RKO (cell line): ENCODE measurements at places on chromosomes 13 and 19.

- no peak for DNase-seq
Measured at GRCh38 chr13:75025956-75026355, 456.0 kb downstream of the TBC1D4 start.

GRCh38 chr13:29883941-29884518 is 33.6 kb upstream of the UBL3 start:
- no peak for DNase-seq

DNA sequence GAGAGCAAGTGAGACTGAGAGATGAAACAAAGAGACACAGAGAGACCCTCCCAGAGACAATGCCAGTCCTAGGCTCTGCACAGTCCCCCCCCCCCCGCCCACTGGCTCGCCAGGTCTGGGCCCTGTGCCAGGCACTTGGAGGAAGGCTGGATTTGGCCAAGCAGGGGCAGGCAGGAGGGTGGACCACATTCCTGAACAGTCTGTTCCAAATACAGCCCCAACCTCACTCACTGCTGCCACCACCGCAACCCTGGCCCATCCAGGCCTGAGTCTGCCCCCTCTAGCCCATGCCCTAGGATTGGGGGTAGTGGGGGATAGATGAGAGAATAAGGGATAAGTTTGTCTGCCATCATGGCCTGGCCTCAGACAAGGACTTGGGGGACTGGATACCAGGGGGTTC is 19.0 kb downstream of the CYP2F1 start:
- no peak for DNase-seq

DNA sequence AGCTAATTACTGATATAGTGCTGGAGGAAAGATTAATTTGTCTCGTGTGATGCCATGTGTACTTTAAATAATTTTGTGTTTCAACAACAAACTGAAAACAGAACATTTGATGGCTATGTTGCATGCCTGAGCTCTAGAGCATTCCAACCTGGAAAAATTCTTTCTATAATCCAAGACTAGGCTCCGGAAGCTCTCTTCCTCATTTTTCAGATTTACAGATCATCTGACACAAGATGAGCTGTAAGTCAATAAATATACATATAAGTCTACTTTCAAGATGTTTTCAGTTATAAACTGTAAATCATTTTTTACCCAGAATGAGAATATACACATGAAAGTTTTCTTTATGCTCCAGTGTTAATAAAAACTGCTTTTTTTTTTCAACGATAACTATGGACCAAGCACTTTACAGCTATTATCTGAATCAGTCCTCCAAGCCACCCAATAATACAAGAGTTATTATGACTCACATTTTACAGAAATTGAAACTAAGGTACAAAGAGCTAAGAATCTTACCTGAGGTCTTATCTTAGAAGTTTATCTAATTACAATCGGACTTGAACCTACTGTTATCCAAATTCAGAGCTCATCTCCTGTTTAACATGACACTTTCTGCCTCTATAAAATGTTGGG is 6.4 kb upstream of the FOXO1 start:
- no peak for DNase-seq

- DNase-seq: no peak
Measured at GRCh38 chr13:29597706-29598105, 2.2 kb upstream of the SLC7A1 start.

DNA sequence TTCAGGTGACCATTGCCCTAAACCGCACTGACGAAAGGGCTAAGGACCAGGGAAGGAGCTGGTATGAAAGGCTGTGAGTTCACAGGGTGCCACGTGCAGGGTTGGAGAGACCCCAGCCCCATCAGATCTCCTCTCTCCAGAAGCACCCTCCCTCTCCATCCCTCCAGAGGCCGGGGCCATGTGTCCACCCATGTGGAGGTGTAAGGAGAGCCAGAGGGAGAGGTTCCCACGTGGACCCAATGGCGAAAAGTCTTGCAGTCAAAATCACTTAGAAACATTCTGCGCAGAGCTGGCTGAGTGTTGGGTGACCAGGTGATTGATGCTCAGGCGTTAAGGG is 168.3 kb downstream of the COL4A1 start:
- no peak for DNase-seq

DNA sequence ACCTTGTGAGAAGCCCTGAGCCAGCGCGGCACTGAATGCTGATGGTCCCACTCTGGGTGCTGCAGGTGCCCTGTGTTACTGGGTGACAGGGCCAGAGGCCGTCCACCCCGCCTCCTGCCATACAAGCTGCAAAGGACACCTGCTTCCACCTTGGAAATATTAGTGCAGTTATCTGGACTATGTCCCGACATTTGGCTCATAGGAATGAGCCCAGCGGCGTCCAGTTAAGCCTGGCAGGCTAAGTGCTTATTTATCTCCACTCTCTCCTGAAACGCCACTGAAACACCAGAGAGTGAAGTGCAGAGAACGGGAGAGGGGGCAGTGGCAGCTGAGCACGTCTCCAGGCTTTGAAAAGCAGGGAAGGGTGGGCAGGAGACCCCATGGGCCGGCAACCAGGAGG is 145.8 kb downstream of the KDM4B start:
- DNase-seq: no peak

GRCh38 chr13:50915565-50915964 is 6.0 kb downstream of the RNASEH2B start:
- DNase-seq: no peak

- no peak for DNase-seq
Measured at GRCh38 chr13:26280295-26280694, 26.4 kb downstream of the CDK8 start.

DNA sequence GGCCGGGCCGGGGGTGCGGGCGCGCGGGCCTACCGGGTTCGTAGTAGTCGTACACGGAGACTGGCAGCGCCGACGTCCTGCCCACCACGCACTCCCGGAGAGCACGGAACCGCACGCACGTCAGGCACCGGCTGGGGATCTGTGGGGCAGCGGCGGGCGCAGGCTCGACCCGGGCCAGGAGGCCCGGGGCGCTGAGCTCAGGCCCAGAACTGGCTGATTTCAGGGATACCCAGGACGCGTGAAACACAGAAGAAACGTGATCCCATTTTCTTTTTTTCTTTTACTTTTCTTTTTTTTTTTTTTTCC is 9.0 kb downstream of the F2RL3 start:
- no peak for DNase-seq

- no peak for DNase-seq
Measured at GRCh38 chr13:57553932-57554331, 77.6 kb upstream of the PCDH17 start.

GRCh38 chr13:106331116-106331515 is 204.3 kb downstream of the EFNB2 start:
- DNase-seq: no peak

DNA sequence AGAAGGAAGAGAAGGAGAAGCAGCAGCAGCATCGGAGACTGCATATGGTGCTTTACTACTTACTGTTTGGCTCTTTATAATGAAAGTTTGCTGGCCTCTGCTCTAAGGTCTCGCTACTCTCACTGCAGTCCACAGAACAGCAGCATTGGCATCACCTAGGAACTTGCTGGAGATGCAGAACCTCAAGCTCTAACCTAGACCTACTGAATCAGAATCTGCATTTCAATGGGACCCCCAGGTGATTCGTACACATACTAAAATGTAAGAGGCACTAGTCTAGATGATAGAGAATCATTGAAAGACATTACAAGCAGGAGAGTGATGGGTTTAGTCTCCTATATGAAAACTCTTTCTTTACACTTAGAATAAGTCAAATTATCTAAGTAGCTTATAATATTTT is 270.6 kb downstream of the KLF5 start:
- no peak for DNase-seq
